Stimulated activated CD8-positive, alpha-beta memory T cell treated with anti-CD3 and anti-CD28 coated beads, Interleukin-7, amount 100 ng/mL, for 4 hours (primary cell): ENCODE measurements at places on chromosomes 13 and 19.

DNA sequence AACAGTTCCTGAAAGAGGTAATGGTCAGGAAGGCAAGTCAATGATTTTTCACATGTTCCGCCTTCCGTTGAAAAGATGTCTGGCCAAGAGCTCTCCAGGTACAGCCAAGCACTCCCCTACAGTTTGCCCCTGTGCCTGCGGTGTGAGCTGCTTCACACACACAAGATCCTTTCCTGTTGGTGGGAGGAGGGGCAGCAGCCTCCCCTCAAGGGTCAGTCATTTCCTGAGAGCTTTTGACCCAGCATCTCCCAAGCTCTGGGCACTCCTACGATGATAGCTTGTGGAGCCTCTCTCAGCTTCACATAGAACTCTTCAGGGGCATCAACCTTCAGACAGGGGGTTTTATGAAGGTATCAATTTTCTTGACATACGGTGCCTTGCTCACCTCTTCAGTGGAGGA is 86.9 kb downstream of the DOCK9 start:
- DNase-seq = no peak

- DNase-seq = no peak
These were observed 214.1 kb downstream of the COL4A1 start for GRCh38 chr13:110092831-110093247.

- no peak for DNase-seq
These were observed 375.7 kb upstream of the SPRY2 start for GRCh38 chr13:80716610-80717081.

DNA sequence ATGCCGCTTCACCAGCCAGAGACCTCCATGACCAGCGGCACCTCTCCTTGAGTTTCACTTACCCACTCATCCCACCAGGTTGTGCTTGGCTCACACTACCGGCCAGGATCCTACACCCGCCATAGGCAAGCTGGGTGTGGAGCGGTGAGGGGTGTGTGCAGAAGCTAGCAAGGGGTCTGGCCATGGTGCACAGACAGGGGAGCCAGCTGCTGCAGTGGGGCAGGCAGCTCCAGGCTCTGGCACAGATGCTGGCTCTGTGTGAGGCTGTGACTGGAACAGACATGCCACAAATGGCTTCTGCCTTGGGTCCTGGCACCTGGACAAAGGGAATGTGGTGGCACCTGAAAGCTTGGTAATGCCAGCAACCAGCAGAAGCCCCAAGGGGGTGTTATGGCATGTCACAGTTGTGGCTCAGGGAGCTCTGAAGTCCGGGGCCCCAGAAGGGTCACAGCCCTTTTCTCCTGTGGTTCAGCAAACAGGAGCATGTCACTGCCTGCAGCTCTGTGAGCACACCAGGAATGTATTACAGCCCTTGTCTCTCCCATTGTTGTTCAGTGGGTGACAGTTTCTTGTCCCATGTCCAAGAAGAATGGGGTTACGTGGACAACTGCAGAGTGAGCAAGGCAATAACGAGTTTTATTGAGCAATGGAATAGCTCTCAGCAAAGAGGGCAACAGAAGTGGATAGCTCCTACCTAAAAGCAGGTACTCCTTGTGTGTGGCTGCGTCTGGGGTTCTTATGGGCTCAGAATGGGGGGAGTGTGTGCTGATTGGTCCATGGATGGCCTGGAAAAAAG is 2791.0 kb upstream of the PCDH20 start:
- DNase-seq = no peak

- DNase-seq = no peak
These were observed 24.1 kb downstream of the RFX2 start for GRCh38 chr19:6086068-6086788.
